ENCODE measurements at places on chromosomes 12 and 14.

DNA sequence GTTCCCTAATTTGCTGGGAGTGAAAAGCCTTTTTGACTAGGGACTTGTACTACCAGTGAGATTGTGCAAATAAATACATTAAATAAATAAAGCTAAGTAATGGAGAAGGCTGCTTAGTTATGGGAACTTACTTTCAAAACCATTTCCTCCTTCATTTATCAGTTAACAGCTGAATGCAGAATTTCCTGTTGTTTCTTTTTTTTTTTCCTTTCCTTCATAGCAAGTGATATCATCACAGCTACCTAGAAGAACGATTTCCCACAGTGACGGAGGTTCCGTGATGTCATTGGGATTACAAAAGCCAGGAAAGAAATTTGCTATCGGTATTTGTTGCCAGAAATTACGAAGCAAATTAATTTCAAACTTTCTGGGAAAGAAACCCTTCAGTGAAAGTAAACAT lies 42.1 kb upstream of the SOCS2 start:
- no peak for DNase-seq

GRCh38 chr12:123390498-123391426 lies 6.8 kb downstream of the KMT5A start:
- no peak for DNase-seq

GRCh38 chr14:102457509-102457908 lies 52.1 kb downstream of the ANKRD9 start:
- no peak for DNase-seq

DNA sequence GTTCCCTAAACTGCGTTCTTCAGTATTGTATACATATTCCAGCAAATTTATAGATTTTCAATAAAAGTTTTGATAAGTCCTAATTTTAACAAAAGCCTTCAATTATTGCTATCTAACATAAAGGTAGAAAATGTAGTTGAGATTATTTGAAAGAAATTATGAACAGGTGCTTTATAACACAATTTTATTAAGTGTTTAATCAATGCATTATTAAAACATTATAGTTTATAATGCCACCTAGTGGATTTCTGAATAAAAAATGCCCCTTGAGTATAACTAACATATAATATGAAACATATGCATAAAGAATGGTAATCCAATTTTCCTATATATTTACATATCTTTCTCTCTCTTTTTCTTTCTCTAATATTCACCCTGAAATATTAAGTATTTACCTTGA lies 515.3 kb downstream of the SLC6A15 start:
- DNase-seq = no peak

- no peak for DNase-seq
Observed at GRCh38 chr14:90303473-90303872, 28.3 kb downstream of the NRDE2 start.

DNA sequence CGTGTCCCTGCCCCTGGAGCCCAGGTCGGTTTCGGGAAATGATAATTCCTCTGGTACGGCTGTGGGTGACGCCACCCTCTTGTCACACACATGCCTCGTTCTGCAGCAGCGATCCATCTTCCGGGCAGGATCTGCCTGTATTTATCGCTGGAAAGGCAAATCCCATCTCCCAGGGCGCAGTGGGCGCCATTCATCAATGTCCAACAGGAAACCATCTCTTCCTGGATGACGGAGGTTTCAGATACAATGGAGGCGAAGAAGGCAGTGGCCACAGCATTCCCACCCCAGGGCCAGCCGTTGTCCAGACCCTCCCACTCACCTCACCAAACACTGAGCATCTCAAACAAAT lies 74.2 kb downstream of the NOC4L start:
- DNase-seq = no peak

DNA sequence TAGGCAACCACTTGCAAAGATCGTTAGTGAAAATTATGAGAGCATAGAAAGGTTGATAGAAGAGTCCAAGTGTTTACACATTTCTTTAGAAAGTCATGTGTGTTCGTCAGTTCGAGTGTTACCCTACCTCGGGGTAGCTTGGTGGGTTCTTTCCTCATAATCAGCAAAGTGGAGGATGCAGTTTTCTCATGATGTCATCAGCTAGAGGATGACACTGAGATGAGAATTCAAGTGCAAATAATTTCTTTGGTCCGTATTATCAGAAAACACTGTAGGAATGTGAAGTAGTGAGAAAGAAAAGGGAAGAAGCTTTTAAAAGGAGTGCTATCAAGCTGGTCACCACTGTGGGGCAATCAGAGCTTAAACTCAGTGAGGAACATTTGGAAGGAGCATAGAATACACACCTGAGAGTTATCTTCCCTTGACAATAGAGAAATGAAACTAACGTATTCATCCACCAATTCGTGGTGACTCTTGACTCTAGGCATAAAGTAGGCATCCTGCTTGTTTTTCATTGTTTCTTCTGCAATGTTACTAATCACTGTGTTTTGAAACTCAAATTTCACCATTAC lies 1340.9 kb upstream of the TMEM132C start:
- no peak for DNase-seq

GRCh38 chr12:104250366-104251125 lies 35.0 kb downstream of the TXNRD1 start:
- no peak for DNase-seq

DNA sequence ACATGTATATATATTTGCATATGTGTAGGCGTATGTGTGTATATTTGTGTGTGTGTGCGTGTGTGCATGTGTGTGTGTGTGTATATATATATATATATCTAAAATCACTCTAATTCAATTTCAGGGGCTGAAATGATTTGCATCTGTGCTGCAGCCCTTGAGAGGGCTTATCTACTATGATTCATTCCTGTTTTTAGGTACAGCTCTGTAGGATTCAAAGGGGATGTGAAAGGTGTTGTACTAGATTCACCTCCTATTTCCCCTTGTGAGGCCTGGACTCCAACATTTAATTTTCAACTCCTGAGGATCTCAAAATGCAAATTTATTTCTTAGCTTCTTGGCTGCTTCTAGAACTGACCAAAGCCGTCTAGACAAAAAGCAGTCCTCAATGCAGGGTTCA lies 11.1 kb downstream of the ERP27 start:
- DNase-seq = no peak

- peak; percentile 40 for DNase-seq
Observed at GRCh38 chr12:54411391-54412241, 7.5 kb downstream of the ITGA5 start.

DNA sequence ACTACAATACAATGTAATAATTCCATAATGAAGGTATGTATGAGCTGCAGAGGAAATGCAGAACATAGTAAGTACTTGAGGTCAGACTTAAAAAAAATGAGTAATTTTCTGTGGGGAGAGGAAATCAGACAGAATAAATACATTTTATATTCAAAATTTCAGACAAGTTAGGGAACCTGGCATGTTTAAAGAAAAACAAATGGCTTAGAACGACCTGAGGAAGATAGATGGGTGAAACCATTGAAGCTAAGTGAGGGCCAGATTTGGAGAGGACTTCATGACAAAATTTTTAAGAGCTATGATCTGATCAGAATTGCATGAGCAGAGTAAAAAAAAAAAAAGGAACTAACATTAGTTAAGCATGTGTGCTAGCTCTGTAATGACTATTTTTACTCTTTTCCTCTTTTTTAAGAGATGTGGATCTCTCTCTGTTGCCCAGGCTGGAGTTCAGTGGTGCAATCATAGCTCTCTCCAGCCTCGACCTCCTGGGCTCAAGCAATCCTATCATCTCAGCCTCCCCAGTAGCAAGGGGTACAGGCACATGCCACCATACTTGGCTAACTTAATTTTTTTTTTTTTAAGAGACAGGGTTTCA lies 157.6 kb upstream of the PDE3A start:
- DNase-seq = no peak

DNA sequence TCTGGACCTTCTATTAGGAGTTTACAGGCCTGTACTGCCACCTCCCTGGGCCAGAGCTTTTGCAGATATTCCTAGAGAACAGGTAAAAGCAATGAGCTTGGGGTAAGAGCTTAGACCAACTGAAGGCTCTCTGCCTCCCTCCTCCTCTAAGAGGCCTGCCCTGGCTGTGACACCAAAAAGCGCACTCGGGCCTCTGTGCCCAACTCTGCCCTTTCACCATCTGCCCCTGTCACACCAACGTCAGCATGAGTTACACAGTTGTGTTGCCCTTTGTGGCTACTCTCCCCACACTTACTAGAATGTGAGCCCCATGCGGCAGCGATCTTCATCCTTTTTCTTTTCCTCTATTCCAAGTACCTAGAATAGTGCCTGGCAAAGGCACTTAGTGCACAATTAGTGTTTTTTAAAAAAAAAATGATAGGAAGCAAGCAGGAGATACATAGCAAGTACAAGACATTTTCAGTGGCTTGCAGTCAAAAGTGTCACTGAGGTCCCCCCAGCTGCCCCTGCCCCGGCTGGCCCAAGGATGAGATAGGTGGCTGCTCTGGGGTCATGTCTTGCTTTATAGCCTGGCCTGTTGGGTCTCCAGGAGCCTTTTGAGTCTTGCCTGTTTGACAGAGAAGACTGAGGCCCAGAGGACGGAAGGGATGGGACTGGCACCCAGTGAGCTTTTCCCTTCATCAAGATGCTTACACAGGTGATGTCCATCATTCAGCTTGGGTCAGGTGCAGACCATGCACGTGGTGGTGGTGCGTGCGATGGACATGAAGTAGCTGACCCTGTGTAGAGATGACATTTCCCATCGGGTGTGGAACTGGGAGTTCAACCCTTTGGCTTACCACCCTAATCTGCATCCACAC lies 12.5 kb downstream of the CKB start:
- no peak for DNase-seq

GRCh38 chr14:24710403-24711112 lies 76.6 kb upstream of the GZMB start:
- DNase-seq = peak; percentile 43

DNA sequence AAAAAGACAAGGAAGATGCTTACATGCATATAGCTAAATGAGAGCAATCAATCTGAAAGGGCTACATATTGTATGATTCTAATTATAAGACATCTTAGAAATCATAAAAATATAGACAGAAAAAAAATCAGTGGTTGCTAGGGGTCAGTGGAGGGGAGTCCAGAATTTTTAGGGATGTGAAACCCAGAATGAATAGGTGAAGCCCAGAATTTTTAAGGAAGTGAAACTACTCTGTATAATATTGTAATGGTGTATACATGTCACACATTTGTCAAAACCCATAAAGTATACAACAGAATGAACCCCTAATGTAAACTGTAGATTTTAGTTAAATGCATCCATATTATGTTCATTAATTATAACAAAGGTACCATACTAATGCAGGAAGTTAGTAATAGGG lies 713.2 kb downstream of the FLRT2 start:
- no peak for DNase-seq

GRCh38 chr12:110279566-110280375 lies 1.3 kb upstream of the ATP2A2 start:
- no peak for DNase-seq

- no peak for DNase-seq
Observed at GRCh38 chr14:94124582-94125377, 4.6 kb downstream of the IFI27L2 start.

- DNase-seq = peak; percentile 80
Observed at GRCh38 chr14:93959239-93960107, 16.9 kb downstream of the ASB2 start.

GRCh38 chr12:67919406-67919805 lies 69.8 kb upstream of the IFNG-AS1 start:
- no peak for DNase-seq

DNA sequence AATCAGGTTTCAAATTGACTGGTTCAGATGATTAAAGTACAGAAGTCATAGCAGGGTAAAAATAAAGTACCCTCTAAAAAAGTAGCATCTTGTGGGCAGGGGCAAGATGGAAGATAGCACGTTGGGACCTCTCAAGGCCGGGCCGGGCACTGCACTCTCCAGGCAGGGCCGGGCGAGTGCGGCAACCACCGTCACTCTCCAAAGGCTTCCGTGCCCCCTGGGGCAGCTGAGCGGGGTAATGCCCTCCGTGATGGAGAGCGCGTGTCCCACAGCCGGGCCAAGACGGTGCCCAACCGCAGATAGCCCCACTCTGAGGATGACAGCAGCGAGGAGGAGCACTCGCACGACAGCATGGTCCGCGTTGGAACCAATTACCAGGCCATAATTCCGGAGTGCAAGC lies 8.6 kb upstream of the PLXNC1 start:
- DNase-seq = no peak

- no peak for DNase-seq
Observed at GRCh38 chr12:57330992-57331391, 80.0 kb upstream of the STAC3 start.

- DNase-seq = no peak
Observed at GRCh38 chr12:121010860-121011259, 5.4 kb downstream of the C12orf43 start.

DNA sequence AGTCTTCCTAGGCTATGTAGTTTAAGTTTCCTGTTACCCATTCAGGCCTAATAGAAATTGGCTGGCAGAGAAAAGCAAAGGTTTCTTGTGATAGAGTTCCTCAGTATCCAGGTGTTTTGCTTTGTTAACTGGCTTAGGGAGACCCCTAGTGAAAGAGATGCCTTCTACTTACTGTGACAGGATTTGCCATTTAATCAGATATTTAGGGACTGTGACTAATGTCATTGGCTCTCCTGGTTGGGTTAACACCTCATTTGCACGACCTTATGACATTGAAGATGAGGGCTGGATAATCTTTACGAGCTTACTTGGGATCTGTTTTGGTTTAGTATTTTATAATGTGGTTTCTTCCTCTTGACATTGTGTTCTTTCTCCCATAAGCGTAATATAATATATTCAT lies 5.8 kb downstream of the MON2 start:
- no peak for DNase-seq

DNA sequence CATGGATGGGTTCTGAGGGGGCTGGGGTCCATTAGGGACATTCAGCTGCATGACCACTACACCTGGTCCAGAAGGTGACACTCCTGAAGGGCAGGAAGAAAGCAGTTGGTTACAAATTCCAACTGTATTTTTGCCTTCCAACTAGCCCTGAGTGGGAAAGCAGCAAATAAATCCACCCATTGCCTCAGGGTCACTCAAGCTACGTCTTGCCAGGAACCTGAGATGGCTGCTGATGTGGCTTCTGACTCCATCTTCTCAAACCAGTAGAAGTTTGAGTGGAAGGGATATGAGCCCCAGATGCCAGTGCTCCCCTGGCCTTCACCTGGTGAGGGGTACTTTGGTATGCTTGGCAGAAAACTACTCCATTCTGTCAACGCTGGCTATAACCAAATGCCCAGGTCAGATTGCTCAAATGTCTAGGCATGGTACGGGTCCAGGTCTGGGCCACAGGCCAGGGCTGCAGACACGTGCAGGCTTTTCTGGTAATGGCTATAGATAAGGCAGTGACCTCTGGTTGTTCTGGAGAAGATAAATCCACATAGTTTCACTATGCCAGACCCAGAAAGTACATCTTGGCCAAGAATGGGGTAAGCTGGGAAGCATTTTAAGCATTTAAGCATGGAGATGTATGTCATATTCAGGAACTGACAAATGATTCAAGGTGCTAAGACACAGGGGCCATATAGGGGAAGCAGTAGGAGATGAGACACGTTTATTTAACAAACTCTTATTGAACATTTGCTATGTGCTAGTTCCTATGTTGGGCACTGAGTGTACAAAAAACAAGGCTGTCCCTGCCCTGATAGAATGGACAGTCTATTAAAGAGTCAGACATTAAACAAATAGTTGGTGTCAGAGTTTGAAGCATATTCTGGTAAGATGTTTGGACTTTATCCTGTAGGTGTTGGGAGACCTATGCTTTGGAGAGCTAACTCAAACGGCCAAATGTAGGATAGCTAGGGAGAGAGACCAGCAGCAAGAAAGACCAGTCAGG lies 8.3 kb upstream of the STAC3 start:
- no peak for DNase-seq

GRCh38 chr14:30005114-30005808 lies 77.6 kb upstream of the PRKD1 start:
- DNase-seq = no peak

- DNase-seq = peak; percentile 36
Observed at GRCh38 chr12:94585626-94586025, 64.7 kb downstream of the TMCC3 start.

- no peak for DNase-seq
Observed at GRCh38 chr14:53766106-53766505, 190.5 kb downstream of the BMP4 start.
